T1000 (cell line): ENCODE measurements at places on chromosomes 7 and 10.
A peak's percentile ranks its signal among the peaks of the same experiment; 100 is the strongest.

GRCh38 chr7:29359482-29360093 is 165.0 kb downstream of the CHN2 start:
- DNase-seq: no peak

GRCh38 chr10:26222563-26222962 is 6.0 kb downstream of the GAD2 start:
- DNase-seq: no peak

DNA sequence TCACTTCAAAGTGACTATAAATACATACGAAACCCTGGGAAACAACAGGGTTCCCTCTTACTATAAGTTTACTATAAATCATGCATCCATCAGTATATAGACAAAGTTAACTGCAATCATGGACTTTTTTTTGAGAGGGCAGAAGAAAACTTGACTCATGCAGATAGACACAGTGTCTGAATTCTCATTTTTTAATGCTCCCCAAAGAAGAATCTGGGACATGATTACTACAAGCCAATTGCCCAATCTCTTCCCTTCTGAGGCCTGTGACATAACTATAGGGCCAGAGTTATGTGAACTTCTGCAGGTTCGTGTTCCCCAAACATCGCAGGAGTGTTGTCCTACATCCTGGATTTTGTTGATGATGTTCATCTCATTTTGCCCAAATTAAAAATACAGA is 376.5 kb downstream of the KCNMA1 start:
- DNase-seq: no peak

DNA sequence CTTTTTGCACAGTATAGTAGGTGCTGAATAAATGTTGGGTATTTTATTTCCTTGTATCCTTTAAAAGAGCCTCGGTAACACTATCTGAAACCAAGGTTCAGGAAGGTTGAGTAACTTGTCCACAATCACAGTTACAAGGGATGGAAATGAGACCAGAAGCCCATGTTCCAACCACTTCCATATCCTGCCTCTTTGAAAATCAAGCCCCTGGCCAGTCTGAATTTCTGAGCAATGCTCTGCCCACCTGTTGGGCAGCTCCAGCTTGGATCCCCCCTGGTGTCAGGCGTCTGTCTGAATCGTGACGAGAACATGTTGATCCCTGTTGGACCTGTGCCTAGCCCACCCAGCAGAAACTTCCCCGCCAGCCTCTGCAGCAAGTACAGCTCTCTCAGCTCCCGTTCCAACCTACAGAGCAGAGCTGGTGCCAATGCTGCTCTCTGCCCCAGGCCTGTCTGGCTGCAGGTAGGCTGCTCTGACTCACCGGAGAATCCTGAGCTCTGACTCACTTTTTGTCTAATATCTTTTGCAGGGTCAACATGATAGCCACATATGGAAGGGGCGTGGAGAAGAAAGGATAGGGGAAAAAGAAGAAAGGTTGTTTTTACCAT is 595.5 kb downstream of the INHBA start:
- no peak for DNase-seq

DNA sequence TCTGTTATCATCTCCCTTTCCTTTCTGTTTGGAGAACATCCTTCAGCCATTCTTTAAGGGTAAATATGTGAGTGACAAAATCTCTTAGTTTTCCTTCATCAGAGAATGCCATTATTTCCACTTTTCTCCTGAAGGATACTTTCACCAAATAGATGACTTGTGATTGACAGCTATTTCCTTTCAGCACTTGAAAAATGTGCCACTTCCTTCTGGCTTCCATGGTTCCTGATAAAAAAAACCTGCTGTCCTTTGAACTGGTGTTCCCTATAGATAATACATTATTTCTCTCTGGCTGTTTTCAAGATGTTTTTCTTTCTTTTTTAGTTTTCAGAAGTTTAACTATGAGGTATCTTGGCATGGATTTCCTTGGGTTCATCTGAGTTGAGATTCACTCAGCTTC is 79.7 kb downstream of the TBXAS1 start:
- DNase-seq: no peak

- no peak for DNase-seq
Measured at GRCh38 chr10:8130973-8131911, 76.8 kb downstream of the GATA3 start.

- DNase-seq: no peak
Measured at GRCh38 chr7:1897076-1897860, 227.2 kb downstream of the ELFN1 start.

- DNase-seq: no peak
Measured at GRCh38 chr7:129247087-129247486, 22.3 kb downstream of the AHCYL2 start.

DNA sequence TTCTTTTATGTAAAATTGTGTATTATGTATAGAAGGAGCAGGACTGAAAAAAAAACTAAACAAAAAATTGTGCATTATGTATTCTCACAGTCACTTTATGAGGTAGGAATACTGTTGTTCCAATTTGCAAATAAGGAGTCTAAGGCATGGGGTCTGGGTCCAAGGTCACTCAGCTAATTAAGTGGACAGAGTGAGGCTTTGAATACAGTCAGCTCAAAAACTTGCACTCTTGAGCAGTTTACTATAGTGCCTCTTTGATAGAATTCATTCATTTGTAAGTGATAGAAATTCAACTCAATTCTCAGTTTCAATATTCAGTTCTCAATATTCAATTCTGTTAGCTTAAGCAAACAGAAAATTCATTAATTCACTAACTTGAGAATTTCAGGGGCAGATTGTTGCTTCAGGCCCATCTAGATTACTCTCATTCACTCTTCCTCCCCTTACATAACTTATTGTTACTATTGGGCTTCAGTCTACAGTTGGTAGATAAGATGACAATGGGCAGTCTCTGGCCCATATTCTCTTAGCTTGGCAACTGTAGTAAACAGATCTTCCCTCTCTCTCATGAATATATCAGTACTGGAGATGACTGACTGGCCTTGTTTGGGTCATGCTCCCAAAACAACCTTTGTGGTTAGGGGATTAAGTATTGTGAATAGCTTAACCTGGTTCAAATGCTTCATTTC is 86.6 kb downstream of the BTAF1 start:
- no peak for DNase-seq

GRCh38 chr10:100008142-100008522 is 1.6 kb downstream of the DNMBP start:
- DNase-seq: no peak

- DNase-seq: no peak
Measured at GRCh38 chr7:156703773-156704482, 63.4 kb downstream of the RNF32 start.

- DNase-seq: no peak
Measured at GRCh38 chr7:121608785-121609184, 212.7 kb upstream of the FAM3C start.

GRCh38 chr7:154437234-154437633 is 385.0 kb downstream of the DPP6 start:
- DNase-seq: no peak

DNA sequence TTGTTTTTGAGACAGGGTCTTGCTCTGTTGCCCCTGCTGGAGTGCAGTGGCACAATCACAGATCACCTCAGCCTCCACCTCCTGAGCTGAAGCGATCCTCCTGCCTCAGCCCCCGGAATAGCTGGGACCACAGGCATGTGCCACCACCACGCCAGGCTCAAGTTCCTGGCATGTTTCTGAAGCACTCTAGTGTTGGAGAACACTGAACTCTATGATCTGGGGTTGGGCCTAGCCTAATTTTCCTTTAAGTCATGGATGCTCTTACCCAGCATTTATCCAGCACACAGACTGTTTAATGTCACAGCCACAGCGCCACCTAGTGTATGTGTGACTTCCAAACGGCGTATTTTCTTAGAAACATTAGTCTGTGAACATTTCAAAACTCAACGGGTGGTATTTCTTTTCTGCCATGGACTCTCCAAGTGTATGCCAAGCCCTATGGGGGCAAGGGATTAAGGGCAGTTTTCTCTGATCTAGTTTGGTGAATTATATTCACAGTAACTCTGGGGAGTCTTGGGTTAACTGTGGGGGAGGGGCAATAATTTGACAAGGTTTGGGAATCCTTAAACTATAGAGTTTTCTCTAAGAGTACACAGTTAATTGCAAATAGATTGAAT is 91.8 kb downstream of the CREM start:
- peak; percentile 44 for DNase-seq

- DNase-seq: no peak
Measured at GRCh38 chr7:104363355-104363754, 35.0 kb downstream of the LHFPL3 start.

DNA sequence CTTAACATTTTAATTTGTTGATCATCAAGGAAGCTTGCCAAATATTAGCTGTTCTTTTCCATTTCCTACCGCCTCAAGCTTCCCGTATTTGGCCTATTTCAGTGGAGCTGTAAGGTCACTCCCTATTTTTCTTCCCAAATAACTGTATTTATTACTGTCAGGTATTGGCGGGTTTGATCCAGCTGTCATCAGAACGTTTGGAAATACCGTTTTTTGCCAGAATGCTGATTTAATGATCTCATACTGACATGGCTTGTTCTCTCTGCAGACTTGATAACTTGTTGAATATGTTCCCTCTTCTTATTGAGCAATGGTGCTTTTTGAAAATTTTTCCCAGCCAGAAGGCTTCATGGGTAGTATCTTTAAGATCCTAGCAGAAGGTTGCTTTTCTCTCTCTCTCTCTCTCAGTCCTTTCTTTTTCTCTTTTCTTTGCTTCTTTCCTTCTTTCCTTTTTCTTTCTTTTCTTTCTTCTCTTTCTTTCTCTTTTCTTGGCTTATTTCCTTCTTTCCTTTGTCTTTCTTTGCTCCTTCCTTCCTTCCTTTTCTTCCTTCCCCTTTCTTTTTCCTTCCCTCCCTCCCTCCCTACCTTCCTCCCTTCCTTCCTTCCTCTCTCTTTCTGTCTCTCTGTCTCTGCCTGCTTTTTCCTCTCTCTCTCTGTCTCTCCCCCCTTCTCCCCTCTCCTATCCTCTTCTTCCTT is 42.1 kb downstream of the CUX1 start:
- no peak for DNase-seq

- DNase-seq: no peak
Measured at GRCh38 chr7:31890198-31890597, 180.0 kb downstream of the PDE1C start.

GRCh38 chr10:69644658-69645295 is 14.7 kb downstream of the FAM241B start:
- no peak for DNase-seq

DNA sequence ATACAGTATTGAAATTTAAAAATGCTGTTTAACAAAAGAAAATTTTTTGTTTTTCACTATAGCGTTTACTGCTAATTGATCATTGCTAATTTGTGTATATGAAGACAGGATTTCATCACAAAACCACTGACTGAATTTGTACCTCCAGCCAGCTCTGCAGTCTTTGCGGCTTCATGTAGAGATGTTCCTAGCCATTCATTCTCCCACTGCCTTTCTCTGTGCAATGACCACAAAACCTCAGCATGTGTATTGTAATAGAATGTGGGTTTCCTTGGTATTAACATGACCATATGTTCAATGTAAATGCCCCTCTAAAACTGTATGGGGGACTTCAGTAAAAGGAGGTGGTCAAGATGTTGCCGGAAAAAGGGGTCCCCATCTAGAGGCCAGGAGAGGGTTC is 81.1 kb upstream of the STEAP1B start:
- DNase-seq: no peak

GRCh38 chr10:73997461-73997786 is 492 bp upstream of the VCL start:
- DNase-seq: no peak

GRCh38 chr10:29407280-29407858 is 118.5 kb downstream of the LYZL1 start:
- DNase-seq: no peak

- DNase-seq: no peak
Measured at GRCh38 chr10:81177651-81178244, 640.0 kb downstream of the SH2D4B start.

GRCh38 chr10:97498841-97499560 is at the start of gene UBTD1:
TSS of gene UBTD1 (plus strand) at chr10:97498924. CDS start at chr10:97499204, 280 bp downstream.
- peak; percentile 51 for DNase-seq

DNA sequence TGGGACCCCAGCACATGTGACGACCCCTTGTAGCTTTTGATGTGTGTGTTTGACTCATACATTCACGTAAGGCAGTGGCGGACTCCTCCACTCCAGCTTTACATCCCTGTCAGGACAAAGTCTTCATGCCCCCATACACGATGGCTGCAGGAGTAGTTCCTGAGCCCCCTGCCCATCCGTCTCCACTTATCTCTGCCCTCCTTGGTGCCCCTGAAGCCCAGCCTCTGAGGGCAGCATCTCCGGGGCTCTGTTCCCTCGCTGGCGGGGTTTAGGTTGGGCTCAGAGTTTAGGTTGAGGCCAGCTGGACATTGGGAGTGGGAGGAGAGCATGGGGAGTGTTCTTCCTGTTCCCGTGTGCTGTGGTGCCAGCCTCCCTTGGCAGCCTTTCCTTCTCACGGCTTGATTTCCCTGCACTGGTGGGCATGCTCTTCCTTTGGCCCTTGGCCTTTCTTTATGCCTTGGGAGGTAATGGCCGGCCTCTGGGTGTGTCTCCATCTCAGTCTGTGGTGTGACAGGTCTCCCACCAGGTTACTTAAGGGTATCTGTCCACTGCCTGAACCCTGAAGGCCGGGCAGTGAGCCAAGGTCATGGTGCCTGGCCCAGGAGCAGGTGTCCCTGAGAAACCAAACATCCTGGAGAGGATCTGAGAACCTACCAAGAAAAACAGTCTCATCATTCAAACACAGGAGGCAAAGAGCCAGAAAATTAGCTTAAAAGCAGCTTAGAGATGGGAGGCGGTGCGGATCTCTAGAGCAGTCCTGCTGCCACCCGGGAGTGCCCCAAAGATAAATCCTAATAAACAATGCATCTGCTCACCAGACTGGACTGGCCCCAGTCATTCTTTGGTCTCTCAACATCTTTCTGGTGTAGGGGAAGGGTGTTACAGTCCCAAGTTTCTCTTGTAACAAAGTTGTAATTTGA is 85.5 kb downstream of the GLRX3 start:
- no peak for DNase-seq

DNA sequence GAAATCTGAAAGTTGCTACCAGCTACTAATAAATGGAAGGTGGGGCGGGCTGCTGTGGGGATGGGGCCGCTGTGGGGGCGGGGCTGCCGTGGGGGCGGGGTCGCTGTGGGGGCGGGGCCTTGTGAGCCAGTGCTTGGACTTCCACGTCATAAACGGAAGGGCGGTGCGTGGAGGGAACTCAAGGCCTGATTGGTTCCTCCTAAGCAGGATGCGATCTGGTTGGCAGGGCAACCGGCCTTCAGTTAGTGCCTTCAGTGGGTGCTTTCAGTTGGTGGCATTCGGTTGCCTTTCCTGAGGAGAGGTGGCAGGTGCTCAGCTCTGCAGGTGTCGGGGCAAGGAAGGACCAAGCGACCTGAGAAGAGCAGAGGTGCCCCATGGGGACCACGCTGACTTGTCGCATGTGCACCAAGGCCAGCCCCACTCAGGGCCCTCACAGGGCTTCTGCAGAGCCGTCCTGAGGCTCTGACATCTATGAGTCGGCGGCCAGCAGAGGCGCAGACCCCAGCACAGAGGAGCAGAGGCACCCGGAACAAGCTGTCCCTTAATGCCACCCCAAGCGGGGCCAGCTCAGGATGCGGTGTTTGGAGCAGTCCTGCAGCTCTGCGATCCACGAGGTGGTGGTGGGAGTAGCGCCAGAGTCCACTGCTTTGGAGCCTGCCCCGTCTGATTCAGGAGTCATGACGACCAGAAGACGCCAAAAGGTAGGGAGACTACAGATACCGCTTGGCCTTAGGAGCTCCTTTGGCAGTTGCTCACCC is 54.4 kb upstream of the PDSS1 start:
- no peak for DNase-seq

- no peak for DNase-seq
Measured at GRCh38 chr10:123009105-123009820, 457 bp downstream of the ACADSB start.
